ENCODE measurements at places on chromosomes 6 and 20.

DNA sequence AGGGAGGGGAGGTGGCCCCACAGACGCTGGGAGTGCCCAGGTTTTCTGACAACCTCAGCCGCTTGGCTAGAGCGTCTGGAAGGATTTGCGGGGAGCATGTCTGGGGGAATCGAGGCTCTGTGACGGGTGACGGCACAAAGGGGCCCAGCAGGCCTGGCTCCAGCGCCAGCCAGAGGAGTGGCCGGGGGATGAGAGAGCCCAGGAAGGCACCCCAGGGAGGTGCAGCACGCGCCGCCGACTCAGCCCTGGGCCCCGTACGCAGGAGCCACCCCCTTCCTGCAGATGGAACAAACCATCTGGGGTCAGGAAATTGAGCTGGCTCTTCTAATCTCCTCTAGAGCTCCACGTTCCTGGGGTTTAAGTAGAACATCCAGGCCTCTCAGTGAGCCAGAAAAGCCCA is 5.9 kb upstream of the SLCO4A1 start:
- no peak for DNase-seq

GRCh38 chr6:111774346-111774703 is 98.9 kb downstream of the FYN start:
- DNase-seq: no peak

DNA sequence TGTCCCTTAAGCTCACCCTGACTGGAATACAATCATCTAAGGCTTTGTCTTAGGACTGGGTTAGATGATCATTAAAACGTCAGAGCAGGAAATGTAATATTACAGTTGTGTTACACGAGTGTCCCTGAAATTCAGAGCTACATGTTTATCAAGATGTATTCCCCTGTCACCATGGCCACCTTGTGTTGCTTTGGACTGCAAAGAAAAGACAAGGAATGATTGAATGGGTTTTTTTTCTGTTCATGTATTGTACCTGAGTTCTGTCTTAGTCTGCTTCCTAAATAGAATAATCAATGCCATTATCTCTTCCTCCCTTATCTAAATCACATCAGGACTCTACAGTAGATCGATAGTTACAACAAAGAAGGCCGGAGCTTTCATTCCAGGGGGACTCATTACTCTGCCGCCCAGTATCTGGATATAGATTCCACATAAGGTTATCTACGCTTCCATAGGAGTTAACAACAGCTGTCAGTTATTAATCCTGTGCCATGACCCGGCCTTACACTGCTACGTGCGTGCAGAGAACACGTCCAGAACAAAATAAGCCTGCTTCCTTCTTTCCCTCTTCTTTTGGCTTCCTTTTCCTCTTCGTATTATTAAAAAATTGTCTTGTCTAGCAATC is 274.1 kb upstream of the SASH1 start:
- no peak for DNase-seq

DNA sequence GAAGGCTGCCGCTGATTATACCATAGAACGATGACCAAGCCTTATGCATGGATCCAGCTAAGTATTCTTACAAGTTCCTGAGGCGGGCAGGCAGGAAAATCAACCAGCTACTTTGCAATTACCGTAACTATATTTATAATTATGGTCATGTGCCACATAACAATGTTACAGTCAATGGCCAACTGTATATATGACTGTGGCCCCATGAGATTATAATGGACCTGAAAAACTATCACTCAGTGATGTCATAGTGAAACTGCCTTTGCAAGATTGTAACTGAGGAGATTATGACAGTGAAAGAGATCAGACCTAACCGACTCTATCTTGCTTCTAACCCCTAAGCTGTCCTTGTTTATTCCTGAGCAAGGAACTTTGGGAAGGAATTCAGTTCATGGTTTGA is 33.1 kb upstream of the FAM135A start:
- no peak for DNase-seq

GRCh38 chr6:131755597-131755996 is 44.8 kb upstream of the CTAGE9 start:
- DNase-seq: no peak

DNA sequence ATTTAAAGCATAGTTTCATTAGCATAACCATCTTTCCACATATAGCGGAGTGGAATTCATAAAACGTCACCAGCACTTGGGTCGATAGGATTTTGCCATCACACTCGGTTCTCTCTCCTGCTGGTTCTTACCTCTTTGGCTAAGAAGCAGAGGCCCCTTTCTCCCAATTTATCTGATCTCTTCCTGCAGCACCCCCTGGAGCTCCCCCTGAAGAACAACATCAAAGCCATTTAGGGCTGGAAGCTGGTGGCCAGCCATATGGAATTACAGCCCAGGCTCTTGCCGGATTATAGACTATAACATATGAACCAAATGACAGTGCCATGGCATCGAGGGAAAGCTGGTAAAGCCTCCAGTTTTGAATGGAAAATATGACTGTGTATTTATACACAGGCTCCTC is 6.4 kb upstream of the KIF6 start:
- no peak for DNase-seq

DNA sequence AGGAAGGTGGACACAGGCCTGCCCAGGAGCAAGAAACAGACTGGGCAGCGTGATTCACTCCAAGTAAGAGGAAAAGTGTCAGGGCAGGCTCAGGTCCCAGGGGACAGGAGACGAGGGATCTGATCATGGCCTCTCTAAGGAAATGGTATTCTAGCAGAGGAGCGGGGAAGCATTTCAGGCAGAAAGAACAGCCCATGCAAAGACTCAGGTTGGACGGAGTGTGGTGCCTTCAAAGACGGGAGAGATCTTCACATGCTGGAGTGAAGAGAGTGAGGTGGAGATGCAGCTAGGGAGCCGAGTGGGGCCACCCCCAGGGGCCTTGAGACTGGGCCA is 161.1 kb downstream of the SYCP2 start:
- no peak for DNase-seq

DNA sequence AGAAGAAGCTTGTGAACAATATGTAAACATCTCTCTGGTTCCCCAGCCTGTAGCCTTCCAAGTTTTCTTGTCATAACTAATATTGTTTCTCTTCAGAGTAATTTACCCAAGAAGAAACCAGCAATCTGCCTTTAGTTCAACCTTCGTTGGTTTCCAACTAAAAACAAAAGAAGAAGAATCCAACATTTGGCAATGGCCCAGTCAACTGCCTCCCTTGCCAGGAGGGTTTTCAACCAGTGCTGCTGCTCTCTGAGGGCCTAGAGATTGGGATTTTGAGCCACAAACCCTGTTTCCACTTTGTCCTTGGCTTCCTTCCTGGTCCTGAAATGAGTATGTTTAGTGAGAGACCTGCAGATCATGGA is 395.8 kb upstream of the CNR1 start:
- DNase-seq: no peak

DNA sequence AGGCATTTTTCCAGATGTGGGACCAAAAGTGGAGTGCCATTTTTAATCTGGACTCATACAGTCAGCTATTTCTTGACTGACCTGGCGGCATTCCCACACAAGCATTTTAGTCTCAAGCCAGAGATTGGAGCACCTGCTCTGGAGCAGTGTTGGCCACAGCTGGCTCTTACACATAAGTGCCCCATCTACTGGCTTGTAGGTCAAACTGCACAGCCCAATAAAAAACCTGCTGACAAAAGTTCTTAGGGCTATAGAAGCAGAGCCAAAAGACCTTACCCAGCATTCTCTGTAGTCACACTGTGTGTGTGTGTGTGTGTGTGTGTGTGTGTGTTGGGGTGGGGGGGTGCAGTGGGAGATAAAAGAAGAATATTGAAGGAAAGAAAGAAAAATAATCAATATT is 38.6 kb upstream of the SENP6 start:
- DNase-seq: no peak

DNA sequence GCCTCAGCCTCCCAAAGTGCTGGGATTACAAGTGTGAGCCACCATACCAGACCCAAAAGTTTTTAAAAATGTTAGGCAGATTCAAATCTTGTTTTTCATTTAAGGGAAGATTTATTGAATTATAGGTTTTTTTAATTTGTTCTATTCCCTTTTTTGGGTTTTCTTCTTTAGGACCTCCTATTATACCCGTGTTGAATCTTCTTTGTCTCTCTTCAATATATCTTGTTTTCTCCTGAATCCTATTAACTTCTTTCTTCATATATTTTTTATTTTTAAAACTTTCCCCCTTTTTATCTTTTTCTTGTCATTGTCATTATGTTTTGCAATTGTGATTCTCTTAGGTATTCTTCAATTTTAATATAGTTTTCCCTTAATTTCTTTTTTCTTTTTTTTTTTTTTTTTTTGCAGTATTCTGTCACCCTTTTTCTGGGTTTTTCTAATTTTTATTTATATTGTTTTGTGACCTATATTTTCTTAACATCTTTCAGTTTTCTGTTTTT is 45.9 kb upstream of the NOP56 start:
- DNase-seq: no peak

DNA sequence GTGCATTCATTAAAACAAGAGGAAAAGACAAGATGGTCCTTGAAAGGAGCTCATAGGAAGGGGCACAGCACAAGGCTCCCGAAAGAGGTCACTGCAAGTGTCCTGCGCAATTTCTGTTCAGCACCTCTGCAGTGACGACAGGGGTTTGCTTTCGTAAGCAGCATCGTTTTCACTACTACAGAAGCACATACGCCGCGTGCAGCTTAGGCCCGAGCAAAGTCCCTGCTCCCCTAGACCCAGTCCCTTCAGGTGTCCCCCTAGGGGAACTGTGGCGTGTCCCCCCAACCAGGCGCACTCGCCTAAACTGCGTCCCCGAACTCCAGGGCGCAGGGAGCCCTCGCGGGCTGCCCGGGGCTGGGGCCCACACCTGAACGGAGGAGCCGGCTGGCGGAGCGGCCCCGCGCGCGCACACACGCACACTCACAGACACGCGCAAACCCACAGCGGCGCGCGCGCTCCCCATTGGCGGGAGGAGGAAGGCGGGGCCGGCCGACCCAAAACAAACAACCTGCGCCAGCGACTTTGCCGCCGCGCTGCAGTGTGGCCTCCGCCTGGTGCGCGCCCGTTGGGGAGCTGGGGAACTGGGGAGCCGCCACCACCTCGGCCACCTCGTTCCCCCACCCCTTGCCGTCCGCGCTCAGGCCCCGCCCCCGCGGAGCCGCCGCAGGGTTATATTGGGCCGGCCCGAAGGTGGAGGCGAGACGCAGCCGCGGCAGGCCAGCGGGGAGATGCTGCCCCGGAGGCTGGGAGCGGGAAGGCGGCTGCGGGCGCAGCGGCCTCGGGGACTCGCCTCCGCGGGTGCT is at the start of gene FOXQ1:
FOXQ1 (plus strand) TSS at position 699 of the 803 bp plus-strand sequence. CDS start 607 bp downstream, outside the sequence.
- DNase-seq: no peak

- no peak for DNase-seq
Observed at GRCh38 chr20:12133553-12133952, 215.9 kb downstream of the BTBD3 start.

- DNase-seq: peak; percentile 53
Observed at GRCh38 chr6:42045538-42046460, 4.5 kb upstream of the TAF8 start.

Measured in stimulated activated CD8-positive, alpha-beta memory T cell treated with anti-CD3 and anti-CD28 coated beads, Interleukin-7, amount 100 ng/mL, for 1 hour (primary cell).